Lower lobe of right lung (tissue), 2 donors: ENCODE measurements at places on chromosomes 11 and 22. TPM values are rescaled to one million over a fixed set of nuclear protein-coding genes. Genes with fewer than 3 reads are reported as not detected.

- DNase-seq, result no peak
Observed at GRCh38 chr11:20087118-20087521, 73.2 kb downstream of the DBX1 start.

DNA sequence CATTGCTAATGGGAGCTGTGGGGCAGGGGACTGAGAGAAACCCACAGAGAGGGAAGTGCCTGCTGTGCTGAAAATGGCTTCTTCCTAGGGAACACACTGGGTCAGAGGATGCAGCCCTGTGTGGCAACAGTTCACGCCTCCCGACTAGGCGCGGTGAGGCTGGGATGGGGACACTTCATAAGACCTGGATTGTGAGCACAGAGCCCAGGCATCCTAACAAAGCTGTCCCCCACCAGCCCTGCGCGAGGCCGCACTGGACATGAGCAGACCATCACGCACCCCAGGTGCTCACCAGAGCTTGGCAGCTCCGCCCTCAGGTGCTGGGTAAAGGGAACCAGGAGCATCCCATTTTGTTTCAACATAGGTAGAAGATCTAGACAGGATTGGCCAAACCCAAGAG, 1.8 kb upstream of the KRTAP5-4 start:
- DNase-seq, result no peak

- DNase-seq, result no peak
Observed at GRCh38 chr11:99327066-99327465, 306.3 kb downstream of the CNTN5 start.

DNA sequence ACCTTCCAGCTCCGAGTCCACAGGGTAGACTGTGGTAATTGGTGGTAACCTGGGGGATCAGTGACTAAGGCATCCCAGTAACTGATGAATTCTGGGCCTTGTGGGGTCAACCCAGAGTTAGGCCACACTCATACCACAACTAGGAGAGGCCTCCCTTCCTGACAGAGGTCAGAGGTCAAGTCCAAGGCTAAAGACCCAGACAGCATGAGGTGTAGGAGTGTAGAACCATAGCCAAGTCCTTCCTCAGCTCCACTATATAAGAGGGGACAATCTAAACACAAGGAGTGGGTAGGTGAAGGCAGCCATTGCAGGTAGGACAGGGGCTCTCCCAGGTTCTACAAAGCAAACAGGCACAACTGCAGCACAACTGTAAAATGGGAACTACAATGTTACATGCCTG, 4.6 kb downstream of the AP1B1 start:
- DNase-seq, result no peak

DNA sequence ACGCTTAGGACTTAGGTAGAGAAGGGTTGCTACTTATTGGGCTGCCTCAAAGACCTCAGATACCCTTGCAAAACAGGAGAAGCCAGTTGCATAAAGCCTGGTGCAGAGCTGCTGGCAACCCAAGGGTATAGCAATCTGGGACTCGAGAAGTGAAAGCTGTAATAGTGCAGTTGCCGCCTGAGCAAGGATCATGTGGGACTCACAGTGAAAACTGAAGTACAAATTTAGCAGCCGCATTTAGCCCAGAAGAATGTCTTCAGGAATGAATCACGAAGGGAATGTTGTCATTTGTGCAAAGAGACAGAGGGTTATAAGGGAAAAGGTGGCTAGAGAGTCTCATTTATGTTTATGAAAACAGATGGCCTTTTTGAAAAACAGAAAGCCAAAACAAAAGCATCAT, 267.2 kb downstream of the TENM4 start:
- no peak for DNase-seq

DNA sequence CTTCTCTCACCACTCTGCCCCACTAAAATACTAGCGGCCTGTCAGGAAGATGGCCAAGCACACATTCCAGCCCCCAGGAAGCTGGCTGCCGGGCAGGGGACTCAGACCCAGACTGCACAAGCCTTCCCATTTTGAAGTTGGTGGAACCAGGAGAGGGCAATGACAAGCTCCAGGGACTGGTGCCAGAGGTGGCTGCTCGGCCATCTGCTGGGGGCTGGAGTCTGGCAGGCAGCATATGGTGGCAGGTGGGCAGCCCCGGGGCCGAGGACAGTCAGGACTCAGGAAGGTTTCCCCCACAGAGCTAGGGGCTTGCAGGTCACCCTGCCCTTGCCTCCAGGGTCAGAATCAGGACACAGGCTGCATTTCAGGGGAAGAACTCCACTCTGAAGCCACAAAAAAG, 22.6 kb downstream of the KCNJ5 start:
- no peak for DNase-seq

C1QTNF4 gene
- total RNA-seq, result 1.3 TPM
